ENCODE measurements at places on chromosomes 3 and 15.

DNA sequence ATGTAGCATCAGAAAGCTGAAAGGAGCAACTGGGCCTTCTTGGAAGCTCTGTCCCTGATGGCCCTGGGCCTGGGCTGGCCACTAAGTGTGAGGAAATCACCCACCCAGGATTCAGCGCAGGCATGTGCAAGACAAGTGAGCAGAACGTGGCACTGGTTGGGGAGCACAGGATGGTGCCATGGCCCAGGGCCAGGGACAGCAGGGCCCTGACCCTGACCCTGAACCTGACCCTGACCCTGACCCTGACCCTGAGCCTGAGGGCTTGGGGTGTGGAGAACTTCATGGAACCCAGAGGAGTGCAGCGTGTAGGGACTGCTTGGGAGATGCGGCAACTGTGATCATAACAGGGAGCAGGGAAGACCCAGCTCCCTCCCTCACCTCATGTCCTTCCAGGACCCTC lies 5.9 kb upstream of the ALDH1L1 start:
- DNase-seq: no peak

- no peak for DNase-seq
Observed at GRCh38 chr15:85488997-85489396, 108.6 kb downstream of the AKAP13 start.

GRCh38 chr3:79380581-79380980 lies 387.2 kb downstream of the ROBO1 start:
- no peak for DNase-seq

DNA sequence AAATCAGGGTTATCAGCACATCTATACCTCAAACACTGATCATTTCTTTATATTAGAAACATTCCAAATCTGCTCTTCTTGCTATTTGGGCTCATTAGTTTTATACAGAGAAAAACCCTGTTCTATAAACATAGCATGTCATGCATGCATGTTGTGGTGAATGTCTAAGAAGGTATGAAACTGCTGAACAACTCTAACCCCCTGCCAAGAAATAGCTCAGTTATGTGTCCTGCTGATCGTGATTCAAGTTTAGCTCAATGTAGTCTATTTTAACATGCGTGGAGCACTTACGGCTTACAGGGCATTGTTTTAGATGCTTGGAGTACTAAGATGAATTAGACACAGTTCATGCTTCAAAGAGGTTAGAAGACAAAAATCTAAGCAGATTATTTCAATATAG lies 35.8 kb downstream of the MYH15 start:
- DNase-seq: no peak

- no peak for DNase-seq
Observed at GRCh38 chr3:45021524-45022297, 4.4 kb upstream of the CLEC3B start.

- no peak for DNase-seq
Observed at GRCh38 chr3:159796744-159797143, 191.9 kb upstream of the IL12A start.

DNA sequence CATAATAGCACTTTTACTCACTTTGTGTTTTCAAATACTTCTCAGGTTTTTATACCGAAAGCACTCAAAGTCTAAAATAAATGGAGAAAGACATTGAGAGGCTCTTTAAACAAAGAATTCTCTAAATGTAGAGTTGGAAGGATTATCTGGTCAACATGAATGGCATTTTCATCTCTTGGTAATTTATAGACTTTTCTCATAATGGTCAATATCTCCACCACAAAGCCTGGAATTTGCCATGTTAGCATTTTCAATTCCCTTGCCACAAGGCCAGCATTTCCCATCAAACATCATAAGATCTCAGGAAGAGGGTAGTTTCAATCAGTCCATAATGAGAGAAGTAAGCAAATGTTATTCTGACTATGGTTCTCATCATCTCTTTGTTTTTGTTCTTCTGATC lies 293.0 kb downstream of the CADM2 start:
- no peak for DNase-seq

GRCh38 chr3:147940405-147941193 lies 531.4 kb downstream of the ZIC1 start:
- DNase-seq: no peak

DNA sequence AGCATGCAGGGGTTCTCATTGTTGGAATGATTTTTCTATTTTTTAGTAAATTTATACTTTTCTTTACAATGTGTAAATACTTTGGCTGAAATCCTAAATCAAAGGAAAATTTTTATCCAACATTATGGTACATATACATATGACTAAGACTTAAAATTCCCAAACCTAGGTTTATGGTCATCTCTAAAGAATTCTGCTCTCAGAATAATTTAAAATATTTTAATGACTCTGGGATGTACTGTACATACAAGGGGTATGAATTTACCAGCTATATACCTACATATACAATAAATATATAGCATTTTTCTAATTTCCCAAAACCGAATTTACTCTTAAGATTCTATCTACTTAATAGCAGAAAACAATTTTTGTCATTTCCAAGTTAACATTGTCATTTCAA lies 137.9 kb upstream of the POU1F1 start:
- no peak for DNase-seq

DNA sequence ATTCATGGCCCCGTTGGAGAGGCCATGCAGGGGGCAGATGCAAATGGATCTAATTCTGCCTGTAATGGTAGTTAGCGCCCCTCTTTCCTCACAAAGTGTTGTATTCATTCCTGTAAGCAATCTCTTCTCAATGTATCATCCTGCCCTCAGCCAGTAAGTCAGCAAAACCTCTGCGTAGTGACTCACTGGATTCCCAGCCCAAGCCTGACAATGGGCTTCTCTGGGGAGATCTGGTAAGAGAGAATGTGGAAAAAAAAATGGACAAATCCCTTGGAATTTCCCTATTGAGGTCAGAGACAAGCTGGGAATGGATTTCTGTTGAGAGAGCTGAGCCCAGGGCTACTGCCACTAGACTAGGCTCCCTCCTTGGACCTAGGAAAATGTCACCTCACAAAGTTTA lies 25.4 kb downstream of the ADPGK start:
- no peak for DNase-seq

DNA sequence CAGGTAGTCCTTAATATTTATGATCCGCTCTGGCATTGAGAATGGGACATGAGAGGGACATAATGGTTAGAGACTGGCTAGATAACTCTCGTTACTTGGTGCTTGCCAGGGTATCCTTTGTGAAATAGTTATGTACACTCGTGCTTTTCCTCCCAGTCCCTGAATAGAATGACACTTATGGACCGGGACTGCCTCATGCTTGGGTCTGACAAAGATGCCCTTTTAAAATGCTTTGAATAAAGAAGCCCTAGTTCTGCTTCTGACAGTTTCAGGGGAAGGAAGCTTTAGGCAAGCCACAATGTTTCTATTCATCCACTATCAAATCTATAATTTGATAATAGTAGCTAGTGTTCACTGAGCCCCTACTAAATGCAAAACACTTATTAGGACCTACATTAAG lies 29.4 kb downstream of the POLR2M start:
- DNase-seq: no peak

DNA sequence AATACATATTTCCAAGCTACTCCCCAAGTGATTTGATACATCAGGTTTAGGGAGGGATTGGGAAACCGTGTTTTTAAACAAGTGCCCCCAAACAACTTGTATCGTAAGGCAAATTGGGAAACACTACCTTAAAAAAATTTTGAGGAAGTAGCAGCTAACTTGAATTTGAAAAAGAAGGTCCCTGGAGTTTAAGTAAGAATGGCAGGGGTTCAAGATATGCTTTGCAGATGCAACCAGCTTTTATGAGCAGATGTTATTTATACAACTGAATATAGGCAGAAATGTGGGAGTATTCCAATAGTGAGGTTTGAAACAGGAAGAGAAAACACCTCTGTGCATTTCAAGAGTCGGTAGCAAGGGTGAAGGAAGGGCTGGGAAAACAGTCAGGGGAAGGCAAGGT lies 139.6 kb downstream of the IL20RB start:
- DNase-seq: no peak

- no peak for DNase-seq
Observed at GRCh38 chr15:69338535-69339213, 40.0 kb downstream of the PAQR5 start.

DNA sequence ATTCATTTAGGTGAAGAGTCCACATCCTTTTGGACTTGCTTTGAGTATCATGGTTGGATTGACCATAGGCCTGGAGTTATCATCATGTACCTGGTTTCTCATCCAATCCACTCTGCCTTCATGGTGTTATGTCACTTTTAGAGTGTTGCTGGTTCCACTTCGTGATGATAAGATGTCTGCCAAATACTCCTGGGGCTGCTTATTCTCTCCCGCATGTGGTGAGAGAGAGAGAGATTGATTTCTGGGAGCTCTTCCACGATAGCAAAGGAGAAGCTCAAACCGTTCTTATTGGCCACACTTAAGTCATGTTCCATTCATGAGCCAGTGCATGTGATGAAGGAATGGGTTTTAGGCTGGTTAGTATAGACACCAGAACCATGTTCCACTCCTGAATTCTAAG lies 47.6 kb downstream of the MITF start:
- no peak for DNase-seq

DNA sequence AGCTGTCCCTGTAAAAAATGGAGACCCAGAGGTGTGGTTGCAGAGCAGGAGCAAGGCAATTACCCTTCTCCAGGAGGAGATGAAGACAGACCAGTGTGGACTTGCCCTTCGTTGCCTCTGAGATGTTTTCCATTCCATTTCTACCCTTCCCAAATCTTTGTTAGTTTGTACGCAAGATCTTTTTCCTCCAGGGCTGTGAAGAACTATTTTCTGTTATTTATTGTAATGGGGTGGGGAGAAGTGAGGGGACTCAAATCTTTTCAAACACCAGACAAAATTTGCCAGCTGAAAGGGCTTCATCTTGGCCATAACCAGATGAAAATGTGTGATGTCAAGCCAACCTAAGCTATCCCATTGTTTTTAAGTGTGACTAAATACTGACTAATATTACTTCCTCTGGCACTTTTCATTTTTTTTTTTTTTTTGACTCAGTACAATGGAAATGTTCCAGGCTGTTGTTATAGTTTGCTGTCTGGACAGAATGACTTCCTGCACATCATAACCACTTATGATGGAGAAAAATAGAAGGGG lies 271.3 kb upstream of the TPRG1 start:
- DNase-seq: no peak

Measured in cortex of kidney (tissue), 1 donor.